Psoas muscle (tissue), 8 donors: ENCODE measurements at places on chromosomes 5 and 9. TPM values are rescaled to one million over a fixed set of nuclear protein-coding genes. Genes with fewer than 3 reads are reported as not detected.

- DNase-seq: no peak
These were observed 91.3 kb upstream of the APC start for GRCh38 chr5:112646139-112646936.

- DNase-seq: no peak
These were observed 46.5 kb upstream of the FKTN start for GRCh38 chr9:105511446-105511845.

DNA sequence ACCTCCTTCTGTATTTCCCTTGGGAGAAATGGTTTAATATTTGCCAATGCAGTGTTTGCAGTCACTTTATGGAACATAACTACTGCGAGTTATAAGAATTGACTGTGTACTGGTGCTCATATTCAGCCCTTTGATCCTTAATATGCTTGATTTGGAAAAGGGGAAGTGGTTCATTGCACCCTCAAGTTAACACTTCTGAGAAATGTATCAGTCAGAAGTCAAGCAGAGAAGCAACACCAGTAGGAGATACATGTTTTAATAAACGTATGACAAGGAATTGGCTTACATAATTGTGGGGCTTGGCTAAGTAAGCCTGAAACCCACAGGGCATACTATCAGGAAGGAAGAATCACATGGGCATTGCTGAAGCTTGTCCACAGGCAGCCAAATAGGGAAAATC lies 131.0 kb upstream of the SPRY4 start:
- no peak for DNase-seq

GRCh38 chr9:126303488-126303887 lies 23.1 kb upstream of the MVB12B start:
- no peak for DNase-seq

GRCh38 chr9:71191708-71192107 lies 70.3 kb upstream of the TRPM3 start:
- DNase-seq: no peak

DNA sequence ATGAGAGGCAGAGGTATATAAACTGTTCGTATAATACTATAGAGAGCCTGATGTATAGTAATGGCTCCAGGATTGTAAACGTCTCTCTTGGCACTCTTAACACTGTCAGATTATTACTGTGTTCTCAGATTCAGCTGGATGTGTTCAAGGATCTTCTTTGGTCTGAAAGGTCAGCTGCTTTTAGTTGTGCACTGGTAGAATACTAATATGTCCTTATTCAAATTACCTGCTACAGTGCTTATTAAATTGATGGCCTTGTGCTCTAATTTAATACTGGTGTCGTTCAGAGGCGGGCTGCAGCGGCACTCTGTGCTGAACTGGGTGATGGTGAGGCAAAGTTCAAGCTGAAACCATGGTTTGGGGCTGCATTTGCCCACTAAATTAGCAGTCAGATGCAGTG lies 216.7 kb upstream of the ARRDC3 start:
- DNase-seq: no peak

DNA sequence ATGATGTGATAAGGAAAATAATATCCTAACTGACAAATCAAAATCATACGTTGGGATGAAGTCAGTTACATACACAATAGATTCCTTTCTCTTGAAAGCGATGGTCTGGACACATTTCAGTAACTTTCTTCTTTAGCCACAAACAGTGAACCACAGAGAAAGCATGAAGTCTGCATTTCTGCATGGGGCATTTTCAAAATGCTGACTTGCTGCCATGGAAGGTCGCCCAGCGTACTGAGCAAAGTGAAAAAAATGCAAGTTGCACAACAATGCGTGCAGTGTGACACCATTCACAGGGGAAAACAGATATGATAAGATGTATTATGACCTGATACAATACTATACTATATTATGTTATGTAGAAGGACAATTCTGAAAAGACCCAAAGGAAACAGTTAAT lies 146.3 kb downstream of the SNX18 start:
- DNase-seq: peak; percentile 59

GRCh38 chr5:59360130-59360555 lies 533.4 kb downstream of the PDE4D start:
- no peak for DNase-seq

DNA sequence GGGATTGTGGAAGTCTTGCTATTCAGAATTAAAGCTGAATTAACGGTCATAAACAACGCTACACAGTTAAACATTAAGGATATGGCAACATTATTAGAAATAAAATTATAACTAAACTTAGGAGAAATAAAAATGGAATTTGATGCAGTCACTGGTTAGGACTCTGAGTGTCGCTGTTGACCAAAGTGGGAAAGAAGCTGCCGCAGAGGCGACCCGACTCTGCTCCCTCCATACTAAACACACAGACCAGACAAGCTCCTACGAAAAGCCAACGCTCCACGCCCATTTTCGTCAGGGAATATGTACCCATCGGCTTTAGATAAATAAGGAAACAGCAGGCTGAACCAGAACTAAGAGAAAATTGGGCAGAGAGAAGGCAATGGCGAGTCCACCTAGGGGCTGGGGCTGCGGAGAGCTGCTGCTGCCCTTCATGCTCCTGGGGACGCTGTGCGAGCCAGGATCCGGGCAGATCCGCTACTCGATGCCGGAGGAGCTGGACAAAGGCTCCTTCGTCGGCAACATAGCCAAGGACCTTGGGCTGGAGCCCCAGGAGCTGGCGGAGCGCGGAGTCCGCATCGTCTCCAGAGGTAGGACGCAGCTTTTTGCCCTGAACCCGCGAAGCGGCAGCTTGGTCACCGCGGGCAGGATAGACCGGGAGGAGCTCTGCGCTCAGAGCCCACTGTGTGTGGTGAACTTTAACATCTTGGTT lies at the start of gene PCDHGA5:
Gene PCDHGA5 (plus strand): TSS at position 211 of the 709 bp plus-strand sequence. CDS start 169 bp downstream, at position 380.
- DNase-seq: no peak

- no peak for DNase-seq
These were observed 10.8 kb downstream of the FBXO38 start for GRCh38 chr5:148394587-148395019.

GRCh38 chr5:123000731-123001130 lies 35.8 kb downstream of the PPIC start:
- no peak for DNase-seq

NUTM2F gene
- total RNA-seq: not detected

ARSK gene
- 1.9 TPM for total RNA-seq
